ENCODE measurements at places on chromosomes 13 and 19.

GRCh38 chr13:37349916-37350315 lies 244.5 kb upstream of the CSNK1A1L start:
- no peak for DNase-seq

- no peak for DNase-seq
Measured at GRCh38 chr13:49587311-49587847, 2.0 kb upstream of the RCBTB1 start.

DNA sequence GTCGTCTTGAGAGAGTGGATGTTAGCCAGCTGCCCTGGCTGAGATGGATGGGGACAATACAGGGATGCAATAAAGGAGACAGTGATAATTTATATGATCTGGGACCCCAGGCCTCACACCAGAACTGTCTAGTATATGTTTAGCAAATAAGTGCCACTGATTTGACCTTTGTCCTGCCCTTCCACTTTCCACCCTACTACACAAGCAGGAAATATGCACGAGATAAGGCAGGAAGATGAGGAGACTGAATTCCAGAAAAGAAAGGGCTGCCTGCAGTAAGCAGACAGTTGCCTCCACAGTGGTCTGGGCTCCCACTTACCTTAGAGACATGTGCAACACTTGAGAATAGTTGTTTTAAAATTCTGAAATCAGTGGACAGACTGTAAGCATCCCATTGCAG lies 80.2 kb upstream of the ZNF91 start:
- DNase-seq: no peak

DNA sequence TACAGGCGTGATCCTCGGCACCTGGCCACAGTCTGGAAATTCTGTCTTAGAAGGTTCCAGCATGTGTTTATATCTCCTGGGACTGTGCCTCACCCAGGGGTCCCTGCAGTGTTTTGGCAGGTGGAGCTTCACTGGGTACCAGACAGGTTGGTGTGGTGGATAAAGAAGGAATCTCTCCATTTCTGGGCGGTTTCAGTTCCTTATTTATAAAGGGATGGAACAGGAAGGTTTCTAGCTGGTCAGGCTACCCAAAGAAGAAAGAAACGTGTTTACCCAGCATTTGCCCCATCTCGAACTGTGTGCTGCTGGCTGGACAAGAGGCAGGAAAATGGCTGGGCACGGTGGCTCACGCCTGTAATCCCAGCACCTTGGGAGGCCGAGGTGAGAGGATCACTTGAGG lies 9.8 kb downstream of the PNPLA6 start:
- DNase-seq: no peak

GRCh38 chr13:50731400-50731799 lies 112.1 kb downstream of the DLEU7 start:
- DNase-seq: no peak

GRCh38 chr19:42313096-42313839 lies at the start of gene TMEM145:
TSS of gene TMEM145 (plus strand) at chr19:42313309. CDS start at chr19:42313377, 68 bp downstream.
- no peak for DNase-seq

GRCh38 chr13:94408314-94409036 lies 71.0 kb downstream of the DCT start:
- DNase-seq: no peak

- DNase-seq: no peak
Measured at GRCh38 chr13:93882086-93882651, 597.3 kb downstream of the DCT start.

DNA sequence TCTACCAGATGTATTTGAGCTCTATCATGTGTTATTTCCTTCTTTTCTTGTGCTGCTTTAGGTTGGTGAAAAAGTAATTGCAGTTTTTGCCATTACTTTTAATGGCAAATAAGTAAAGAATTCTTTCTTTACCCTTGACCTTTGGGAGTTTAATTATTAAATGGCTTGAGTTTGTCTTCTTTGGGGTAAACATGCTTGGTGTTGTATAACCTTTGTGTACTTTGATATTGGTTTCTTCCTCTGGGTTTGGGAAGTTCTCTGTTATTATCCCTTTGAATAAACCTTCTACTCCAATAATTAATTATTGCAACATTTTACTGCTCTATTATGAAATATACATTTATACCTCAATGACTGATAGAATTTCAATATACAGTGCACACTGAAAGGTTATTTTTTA lies 709.4 kb downstream of the PCDH17 start:
- DNase-seq: no peak

DNA sequence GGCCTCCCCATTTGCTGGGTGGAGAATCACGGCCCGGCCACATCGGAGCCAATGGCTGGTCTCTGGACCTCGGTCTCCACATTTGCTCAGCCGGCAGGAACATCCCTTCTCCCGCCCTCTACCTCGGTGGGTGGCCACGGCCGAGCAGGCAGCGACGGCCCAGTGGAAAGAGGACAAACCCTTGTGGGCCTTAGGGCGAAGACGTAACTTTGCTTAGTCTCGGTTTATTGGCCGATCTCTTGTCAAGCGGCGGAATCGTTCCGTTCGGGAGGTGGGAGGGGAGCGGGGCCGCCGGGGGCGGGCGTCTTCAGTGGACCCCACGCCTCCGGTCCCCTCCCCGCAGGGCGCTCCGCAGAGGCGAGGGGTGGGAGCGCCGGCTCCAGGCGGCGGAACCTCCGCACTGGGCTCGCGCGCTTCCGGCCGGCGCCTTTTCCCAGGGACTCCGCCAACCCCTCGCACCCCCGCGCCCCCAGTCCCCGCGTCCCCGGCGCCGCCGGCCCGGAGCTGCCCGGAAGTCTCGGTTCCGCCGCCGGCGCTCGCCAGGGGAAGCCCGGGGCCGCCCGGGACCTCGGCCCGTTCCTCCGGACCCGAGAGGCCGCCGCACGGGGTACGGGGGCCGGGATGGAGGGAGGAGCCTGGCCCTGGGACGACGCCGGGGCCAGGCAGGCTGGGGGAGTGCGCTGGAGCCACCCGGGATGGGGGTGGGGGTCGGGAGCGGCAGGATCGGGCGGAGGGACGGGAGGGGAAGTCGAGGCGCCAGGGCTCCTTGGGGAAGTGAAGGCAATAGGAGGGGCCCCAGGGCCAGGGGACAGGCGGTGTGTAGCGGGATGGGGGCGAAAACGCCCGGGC lies at the start of gene ZNF580:
Gene ZNF580 (plus strand): TSS at position 426 of the 849 bp plus-strand sequence. CDS start 1,507 bp downstream, outside the sequence.
- DNase-seq: peak; percentile 34

DNA sequence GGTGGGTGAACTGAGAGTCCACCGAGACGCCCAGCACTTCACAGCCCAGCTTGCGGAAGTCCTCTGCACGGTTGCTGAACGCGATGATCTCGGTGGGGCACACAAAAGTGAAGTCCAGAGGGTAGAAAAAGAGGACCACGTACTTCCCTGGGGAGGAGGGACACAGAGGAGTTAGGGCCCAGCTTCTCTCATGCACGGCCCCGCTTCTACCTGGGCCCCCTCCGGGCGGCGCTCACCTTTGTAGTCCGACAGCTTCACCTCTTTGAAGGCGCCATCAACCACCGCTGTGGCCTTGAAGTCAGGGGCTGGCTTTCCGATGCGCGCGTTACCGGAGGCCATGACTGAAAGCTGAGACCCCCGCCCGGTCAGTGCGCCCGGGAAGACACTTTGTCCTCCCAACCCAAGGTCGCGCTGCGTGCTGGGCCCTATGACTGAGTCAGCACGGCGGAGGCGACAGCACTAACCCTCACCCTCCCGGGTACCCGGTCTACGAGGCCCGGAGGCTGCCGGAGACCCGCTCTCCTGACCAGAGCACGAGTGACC lies 606 bp downstream of the PRDX2 start:
- DNase-seq: no peak

DNA sequence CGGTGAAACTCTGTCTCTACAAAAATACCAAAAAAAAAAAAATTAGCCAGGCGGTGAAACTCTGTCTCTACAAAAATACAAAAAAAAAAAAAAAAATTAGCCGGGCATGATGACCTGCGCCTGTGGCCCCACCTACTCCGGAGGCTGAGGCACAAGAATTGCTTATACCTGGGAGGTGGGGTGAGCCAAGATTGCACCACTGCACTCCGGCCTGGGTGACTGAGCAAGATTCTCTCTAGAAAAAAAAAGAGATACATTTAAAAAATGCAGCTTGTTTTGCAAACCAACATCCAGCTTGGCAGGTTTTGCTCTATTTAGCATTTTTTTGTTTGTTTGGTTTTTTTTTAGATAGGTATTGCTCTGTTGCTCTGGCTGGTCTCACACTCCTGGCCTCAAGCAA lies 6.7 kb upstream of the PGPEP1 start:
- DNase-seq: no peak

DNA sequence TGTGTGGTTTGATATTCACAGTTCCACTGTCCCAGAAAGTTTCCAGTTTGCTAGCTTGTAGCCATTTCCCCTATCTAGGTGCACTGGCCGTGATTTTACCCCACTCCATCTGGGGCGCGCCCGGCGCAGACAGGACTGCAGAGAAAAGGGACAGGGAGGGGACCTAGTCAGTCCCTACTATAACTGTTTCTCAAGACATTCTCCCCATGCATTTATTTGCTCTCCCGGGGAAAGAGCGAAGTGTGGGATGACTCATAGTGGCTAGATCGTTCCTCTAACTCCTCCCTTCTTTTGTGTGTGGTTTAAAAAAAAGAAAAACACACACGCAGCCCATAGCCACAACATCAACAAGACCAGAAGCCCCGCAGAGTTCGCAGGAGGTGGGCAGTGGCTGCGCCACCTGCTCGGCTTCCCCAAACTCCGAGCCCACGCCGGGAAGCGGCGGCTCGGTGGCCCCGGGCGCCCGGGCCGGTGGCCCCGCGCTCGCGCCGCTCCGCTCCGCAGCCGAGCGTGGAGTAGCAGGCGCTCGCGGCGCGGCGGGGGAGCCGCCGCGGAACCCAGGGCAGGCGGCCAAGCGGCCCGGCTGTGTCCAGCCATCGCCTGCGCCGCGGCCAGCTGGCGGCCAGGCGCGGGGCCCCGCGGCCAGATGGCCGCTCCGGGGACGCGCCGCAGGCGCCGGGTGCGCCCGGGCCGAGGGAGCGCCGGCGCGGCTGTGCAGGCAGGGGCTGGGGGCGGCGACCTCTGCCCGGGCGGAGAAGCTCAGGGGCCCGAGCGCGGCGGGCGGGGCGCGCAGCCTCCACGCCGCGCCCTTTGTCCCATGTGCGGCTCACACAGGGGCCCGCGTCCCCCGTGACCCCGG lies 653 bp downstream of the TMTC4 start:
- peak; percentile 21 for DNase-seq

- DNase-seq: no peak
Measured at GRCh38 chr13:95704510-95704909, 27.6 kb downstream of the DNAJC3 start.

GRCh38 chr19:38852231-38853044 lies 2.7 kb upstream of the HNRNPL start:
- DNase-seq: peak; percentile 50

GRCh38 chr19:42412227-42412626 lies 15.0 kb downstream of the LIPE start:
- no peak for DNase-seq

DNA sequence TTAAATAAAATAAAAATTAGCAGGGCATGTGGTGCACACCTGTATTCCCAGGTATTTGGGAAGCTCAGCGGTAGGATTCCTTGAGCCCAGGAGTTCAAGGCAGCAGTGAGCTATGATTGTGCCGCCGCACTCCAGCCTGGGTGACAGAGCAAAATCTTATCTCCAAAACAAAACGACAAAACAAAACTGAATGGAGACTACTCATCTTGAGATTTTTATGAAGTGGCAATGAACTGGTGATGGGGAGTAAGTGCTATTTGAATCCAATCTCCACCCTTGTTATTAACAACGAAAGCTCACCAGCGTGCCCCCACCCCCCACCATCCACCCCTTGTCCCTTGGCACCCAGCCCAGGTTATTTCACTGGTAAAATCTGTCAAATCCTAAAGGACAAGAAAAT lies 45.2 kb upstream of the URI1 start:
- no peak for DNase-seq

DNA sequence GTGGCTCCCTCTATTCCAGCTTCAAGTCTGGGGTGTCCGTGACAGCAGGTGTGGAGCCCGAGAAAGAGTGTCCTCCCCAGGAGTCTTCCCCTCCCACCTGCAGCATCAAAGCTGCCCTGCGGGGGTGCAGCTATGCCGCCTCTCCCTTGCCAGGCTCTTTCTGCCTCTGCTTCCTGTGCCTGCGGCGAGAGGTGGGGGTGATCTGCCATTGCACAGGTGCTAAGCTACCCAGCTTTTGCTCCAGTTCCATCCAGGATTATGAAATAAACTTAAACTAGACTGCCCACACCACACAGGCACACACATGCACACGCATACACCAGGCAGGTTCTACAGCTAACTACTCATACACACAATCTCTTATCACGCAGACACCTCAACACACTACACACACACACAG lies 104.7 kb upstream of the CLDN10 start:
- no peak for DNase-seq

DNA sequence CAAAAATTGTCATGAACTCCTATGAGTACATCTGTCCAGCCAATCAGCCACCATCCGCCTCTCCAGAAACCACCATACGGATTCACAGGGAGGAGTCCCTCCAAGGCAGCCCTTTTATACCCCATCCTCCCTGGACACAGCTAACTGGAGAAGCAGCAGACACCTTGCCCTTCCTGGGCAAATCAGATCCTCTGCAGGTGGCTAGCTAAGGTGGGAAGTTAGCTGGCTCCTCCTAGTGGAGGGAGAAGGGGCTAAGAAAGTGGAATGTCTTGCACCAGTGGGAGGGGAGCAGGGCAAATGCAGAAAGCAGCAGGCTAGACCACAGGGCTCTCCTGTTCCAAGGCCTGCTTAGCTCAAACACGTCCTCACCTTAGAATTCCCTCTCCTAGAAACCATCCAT lies 46.2 kb upstream of the UQCRFS1 start:
- no peak for DNase-seq

- no peak for DNase-seq
Measured at GRCh38 chr13:62387647-62388046, 972.0 kb upstream of the PCDH20 start.

GRCh38 chr13:20398459-20398858 lies 127.2 kb downstream of the CRYL1 start:
- no peak for DNase-seq

GRCh38 chr13:52845766-52846566 lies 2.5 kb downstream of the PCDH8 start:
- no peak for DNase-seq

- DNase-seq: peak; percentile 57
Measured at GRCh38 chr19:47013041-47013517, 6.6 kb upstream of the NPAS1 start.

DNA sequence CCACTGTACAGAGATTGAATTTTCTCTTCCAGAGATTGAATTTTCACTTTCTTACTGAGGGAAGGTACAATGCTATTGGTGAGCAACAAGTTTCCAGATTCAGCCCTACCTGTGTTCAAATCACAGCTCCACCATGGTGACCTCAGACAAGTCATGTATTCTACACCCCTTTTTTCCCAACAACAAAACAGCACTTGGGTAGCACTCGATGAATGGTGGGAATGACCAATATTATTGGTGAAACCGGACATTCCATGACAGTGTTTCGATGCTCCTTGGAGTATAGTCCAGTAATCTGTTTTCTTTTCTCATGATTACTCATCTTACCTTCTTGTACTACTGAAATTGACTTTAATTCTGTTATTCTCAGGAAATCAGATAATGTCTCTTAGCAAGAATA lies 266.2 kb upstream of the SOX21 start:
- DNase-seq: no peak

- DNase-seq: no peak
Measured at GRCh38 chr13:32902874-32903273, 113.3 kb upstream of the KL start.

- DNase-seq: no peak
Measured at GRCh38 chr13:45196096-45196495, 4.7 kb downstream of the KCTD4 start.

Data from T-helper 9 cell (primary cell).